ENCODE measurements at places on chromosomes 3 and 15.
A peak's percentile ranks its signal among the peaks of the same experiment; 100 is the strongest.

DNA sequence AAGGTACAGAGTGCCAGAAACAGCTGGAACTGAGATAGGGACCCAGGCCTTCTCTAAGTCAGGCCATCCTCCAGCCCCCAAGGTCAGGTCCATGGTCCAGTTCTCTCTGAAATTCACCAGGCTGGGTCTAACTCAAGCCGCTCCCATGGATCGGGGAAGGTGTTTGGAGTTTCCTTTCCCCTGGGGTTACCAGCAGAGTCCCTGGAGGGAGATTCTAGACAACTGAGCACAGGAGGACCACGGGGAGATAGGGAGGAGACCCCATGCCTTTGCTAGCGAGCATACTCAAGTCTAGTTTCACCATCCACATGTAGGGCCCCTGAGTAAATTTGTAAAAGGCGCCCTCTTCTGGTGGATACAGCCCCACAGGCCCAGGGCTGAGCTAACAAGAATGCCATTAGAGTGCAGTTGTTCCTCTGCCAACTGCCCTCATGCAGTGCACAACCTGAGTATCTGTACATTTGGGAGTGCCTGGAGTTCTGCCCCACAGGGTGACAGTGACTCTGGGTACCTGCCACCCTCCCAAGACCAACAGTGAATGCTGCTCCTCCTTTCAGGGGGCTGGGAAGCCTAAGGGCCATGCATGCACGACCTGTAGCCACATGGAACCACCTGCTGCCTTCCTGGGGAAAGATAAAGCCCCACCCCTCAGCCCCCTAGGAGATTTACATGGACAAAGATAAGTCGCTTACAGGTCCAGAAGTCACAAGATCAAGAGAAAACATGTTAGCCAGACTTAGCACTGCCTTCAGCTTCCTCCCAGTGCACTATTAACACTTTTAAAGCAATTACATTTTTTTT is 89.0 kb downstream of the IQSEC1 start:
- peak; percentile 26 for DNase-seq

GRCh38 chr3:161600173-161600572 is 103.6 kb downstream of the OTOL1 start:
- no peak for DNase-seq

GRCh38 chr3:14672588-14672987 is 2.4 kb upstream of the C3orf20 start:
- DNase-seq: no peak

DNA sequence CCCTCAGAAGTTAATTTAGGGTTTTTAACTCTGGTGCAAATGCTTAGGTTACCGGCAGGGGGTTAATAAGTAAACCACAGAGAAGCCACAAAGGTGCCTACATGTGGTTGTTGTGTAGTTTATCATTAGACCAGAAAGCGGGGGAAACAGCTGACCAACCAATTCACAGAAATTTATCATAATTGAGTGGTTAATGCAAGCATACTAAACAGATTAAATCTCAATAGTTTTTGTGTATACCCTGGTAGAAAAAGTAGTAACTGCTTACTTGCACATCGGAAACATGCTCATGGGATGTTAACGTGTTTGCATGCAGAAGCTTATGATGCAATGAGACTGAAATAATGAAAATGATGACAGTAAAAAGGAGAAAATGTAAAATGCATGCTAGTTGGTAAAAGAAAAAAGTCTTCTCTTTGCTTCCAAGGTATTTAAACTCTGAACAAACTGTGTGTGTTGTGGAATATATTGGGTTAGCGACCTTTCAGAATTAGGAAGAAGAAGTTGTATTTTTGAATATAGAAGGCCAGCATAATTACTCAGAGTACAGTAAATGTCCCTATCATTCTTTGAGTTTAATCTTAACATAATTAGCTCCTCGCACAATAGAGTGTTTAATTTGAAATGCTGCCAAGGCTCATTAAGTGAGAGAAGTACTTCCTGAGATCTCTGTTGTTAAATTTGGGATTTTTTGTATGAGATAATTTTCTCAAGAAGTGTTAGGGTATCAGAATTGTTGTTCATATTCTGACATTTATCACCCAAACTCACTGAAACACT is 316.2 kb downstream of the PTPRG start:
- no peak for DNase-seq

GRCh38 chr3:101362406-101362805 is 42.0 kb upstream of the IMPG2 start:
- DNase-seq: no peak

DNA sequence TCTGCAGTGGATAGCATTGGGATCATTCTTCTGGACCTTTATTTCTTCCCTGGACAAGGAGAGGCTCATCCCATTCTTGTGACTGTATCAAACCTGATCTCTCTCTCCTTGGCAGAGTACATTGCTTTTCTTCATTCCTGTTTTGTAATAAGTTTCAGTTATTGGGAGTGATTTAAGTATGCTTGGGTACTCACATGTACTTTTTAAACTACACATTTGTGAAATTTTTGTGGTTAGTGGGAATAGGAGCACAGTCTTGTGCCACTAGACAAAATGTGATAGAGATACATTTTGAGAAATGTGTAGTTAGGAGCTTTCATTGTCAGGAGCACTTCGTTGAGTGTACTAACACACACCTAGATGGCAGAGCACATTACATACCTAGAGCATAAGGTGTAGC is 262.6 kb downstream of the C3orf38 start:
- DNase-seq: no peak

DNA sequence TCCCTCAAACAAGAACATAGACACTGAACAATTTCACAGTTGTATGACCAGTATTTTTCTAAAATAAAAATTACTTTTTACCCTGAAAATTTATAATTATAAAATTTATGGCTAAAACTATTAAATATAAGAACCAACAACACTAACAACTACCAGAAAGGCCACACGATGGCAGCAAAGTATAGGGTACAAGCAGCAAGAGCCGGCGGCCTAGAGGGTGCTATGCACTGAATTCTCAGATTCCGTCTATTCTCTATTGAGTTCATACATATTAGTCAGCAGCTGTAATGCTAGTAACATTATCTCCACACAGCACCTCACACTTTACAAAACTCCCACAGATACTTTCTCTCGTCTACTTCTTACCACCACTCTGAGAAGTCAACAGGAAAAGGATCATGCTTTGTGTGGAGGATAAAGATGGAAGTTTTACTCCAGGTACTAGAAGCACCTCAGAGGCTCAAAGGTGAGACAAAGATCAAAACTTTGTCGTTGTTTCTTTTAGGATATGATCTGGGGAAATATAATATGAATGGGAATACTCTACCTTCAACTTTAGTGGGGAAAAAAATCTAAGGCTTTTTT is 160.5 kb downstream of the FGF12 start:
- no peak for DNase-seq

GRCh38 chr3:192514754-192515663 is 212.3 kb downstream of the FGF12 start:
- no peak for DNase-seq

DNA sequence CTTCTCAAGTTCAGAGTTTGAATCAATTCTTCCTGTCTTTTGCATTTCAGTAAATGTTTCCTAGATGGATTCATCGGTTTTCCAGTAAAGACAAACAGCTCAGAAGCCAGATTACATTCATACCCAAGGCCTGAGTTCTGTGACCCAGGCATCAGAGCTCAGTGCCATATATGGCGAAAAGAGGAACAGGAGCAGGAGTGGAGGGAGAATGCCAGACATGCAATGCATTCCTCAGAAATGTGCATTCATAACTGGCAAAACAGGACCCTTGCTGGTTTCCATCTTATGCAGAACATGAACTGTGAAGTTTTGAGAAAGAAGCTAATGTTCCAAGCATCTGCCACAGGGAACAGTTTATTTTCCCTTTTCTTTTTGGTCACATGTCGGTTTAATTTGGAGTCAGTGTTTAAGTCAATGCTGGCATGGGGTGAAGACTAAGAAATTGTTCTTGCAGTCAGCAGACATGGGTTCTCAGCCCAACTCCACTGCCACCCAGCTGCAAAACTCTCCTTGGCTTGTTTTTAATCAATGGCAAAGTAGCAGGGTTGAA is 116.5 kb downstream of the LPP start:
- DNase-seq: no peak

Measured in activated CD8-positive, alpha-beta memory T cell treated with anti-CD3 and anti-CD28 coated beads for 1 hour (primary cell).